ENCODE measurements at places on chromosomes 13 and 19.

DNA sequence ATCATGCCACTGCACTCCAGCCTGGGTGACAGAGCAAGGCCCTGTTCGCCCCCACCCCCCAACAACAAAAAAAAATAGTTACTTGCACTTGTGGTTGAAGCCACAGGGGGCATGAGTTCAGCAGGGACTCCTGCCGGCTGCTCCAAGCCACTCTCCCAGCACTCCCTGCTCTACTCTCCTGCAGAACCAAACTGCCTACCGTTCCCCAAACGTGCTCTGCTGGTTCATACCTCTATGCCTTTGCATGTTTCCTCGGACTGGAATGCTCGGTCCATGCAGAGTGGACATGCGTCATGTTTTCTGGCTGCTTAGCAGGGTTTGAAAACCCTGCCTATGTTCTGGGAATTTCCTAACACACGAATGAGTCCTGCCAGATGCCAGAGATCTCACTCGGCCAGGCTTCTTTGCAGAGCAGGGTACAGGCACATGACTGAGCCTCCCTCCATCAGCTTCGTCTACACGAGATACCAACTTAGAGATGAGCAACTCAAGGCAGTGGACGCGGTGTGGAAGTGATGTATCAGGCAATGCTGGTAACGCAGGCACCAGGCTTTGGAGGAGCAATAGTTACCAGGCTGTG is 8.5 kb upstream of the SLC25A15 start:
- peak; percentile 76 for DNase-seq

DNA sequence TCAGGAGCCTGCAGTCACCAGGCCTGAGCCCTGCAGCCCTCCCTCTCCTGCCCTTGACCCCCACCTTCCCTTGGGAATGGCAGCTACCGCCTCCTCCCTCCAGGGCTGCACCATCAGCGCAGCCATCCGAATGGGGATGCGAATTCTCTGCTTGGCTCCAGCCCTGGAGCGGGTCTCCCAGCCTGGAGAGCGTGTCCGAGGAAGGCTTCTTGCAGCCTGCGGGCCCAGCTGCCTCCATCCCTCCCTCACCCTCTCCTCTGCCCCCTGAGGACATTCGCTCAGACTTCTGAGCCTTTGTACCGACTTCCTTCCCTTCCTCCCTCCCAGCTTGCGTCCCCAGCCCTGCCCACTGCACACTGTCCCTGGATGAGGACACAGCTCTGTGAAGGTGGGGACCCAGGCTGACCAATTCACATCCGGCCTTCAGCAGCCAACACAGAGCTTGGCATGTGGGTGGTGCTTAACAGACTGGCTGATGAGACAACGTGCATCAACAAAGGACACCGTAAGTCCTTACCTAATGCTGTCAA is 6.0 kb upstream of the NKPD1 start:
- no peak for DNase-seq

GRCh38 chr19:41449079-41449864 is 6.3 kb downstream of the ERICH4 start:
- DNase-seq, result no peak

DNA sequence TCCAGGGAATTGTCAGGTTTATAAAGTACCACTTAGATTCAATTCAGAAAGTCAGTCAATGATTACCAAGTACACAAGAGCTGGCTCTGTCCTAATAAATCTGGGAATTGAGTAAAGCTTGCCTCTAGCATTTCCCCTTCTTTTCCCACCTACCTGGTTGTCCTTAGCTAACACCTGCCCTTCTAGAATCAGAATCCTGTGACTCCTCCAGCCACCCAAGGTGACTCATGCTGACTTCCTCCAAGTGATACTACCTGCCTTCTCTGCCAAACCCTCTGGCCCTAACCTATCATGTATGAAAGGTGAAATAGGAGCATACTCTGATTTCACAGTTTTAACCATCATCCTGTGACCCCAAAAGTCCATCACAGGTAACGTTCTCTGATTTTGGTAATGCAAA is 151.2 kb downstream of the DIAPH3 start:
- DNase-seq, result no peak

DNA sequence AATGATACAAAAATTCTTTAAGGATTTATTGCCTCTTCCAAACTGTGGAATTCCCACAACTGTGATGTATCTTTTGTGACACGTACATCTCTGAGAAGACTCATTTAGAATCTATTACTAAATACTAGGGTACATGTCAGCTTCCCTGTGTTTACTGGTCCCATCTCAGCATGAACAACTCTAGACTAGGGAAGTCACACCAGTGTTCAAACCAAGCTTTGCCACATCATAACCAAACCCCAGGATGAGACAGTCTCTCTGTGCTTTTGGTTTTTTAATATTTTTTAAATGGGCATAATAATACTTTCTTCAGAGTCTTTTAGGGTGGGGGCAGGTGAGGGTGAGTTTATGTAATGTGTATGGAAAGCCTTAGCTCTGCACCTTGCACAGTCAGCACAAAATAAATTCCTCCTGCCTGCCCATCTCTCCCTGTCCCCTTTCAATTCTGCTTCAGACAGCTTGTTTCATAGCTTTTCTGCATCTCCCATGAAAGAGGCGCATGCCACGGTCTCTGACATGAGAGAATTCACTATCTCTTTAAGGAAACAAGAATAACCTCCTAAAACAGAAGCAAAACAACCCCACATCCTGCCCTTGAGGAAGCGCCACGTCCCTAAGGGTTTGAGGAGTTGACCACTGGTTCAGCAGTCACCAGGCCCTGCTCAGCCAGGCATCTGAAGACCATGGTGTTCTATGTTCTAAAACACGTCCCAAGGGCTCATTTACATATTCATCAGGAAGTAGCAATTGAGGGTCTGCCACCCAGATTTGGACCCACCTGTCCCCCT is 174.5 kb downstream of the USP12 start:
- DNase-seq, result no peak

DNA sequence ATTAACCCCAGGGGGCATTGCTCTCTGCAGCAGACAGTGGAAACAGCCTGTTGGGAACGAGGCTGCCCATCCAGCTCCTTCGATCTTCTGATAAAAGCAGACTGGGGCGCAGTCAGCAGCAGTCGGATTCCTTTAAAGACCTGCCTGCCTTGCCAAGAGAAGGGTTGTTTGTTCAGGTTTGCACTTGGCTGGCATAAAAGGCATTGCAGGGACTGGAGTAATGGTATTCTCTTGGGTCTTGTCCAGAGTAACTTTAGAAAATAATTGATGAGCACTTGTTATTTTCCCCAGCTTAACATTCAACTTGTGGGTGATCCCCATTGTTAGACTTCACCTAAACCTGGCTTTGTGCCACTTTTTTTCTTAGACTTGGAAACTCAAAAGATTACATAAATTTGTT is 67.3 kb upstream of the SLC10A2 start:
- no peak for DNase-seq

DNA sequence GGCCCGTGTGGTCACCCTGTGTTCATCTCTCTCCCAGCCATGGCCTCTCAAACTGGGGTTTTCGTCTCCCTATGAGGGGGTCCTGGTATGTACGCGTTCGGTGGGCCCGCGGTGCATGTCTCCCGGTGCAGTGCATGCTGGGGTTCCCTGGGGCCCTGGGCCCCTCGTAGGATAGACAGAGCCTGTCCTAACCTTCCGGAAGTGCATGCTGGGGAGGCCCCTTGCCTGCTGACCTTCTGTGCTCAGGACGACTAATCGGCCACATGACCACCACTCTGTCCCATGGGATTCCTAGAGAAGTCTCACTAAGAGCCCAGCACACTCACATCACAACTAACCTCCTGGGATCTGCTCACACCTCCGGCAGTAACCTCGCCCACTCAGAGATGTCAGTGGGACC is 4.9 kb upstream of the USE1 start:
- no peak for DNase-seq

DNA sequence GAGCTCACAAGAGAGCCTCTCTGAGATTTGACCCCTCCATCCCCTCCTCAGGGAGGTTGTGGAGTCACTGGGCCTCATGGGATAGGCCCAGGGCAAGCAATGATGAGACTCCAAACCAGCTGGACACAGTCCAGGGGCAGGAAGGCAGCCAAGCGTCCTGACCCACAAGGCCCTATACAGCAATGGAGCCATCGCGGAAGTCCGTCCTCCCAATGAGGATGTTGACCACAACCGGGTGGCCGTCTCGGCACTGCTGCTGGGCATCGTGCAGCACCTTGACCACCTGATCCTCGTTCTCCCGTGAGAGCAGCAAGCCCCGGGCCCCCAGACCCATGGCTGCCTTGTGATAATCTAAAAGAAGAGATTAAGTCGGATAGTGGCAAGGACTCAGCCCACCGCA is 7.9 kb downstream of the SYDE1 start:
- DNase-seq, result no peak

- no peak for DNase-seq
Measured at GRCh38 chr13:113814435-113814821, 49.4 kb downstream of the GAS6 start.

DNA sequence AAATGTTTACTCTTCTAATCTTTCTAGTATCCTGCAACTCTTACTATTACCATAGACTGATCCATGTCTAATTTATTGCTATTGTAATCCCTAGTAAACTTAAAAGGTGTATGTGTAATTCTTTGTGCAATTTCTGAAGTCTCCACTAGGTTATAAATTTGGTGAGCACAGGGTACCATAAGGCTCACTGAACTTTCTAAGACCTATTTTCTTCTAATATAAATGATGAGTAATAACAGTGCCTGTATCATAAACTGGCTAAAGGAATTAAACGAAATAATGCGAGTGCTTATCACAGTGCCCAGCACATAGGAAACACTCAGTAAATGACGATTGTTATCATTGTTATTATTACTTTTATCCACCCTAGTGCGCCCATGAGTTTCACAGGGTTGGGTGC is 119.1 kb downstream of the KLF12 start:
- DNase-seq, result no peak

DNA sequence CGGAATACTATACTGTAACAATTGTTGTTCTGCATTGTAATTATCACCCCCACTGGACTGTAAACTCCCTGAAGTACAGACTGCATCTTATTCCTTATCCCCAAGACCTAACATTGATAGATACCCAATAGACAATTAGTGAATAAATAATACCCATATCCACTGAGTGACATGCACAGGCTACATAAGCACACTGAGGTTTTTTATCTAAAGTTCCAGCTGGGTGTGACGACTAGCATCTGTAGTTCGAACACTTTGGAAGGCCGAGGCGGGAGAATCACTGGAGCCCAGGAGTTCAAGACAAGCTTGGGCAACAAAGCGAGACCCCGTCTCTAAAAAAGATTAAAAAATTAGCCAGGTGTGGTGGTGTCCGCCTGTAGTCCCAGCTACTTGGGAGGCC is 2.5 kb downstream of the KPNA3 start:
- DNase-seq, result no peak

- no peak for DNase-seq
Measured at GRCh38 chr19:49496574-49497008, 357 bp downstream of the RPS11 start.

GRCh38 chr13:76975863-76976262 is 16.0 kb upstream of the CLN5 start:
- no peak for DNase-seq

DNA sequence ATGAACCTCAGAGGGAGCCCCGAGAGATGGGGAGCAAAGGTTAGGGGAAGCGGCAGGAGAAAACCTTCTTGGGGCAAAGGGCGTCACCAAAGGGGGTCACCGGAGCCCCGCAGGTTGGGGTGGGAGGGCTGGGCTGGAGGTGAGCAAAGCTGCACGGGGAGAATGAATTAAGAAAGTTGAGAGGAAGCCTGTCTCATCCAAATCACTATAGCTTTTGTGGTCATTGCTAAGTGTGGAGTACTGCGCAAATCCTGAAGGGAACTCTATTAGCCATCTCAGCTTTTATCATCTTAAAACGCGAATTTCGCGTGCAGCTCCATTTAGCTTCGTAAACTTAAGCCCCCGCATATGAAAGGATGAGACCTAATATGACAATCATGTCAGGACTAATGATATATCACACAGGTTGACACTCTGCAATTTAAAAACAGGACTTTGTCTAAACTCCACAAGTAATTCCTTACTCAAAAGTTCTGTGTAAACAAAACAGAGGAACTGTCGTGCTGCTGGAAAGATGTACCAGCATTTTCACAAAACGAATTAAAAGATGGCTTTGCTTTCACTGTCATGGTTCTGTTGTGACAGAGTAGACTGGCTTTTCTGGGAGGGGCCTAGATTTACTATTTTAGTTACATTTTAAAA is 631 bp downstream of the LACC1 start:
- DNase-seq, result no peak

- DNase-seq, result no peak
Measured at GRCh38 chr19:49368711-49369358, 5.2 kb downstream of the DKKL1 start.

- no peak for DNase-seq
Measured at GRCh38 chr13:30827578-30827925, 78.5 kb upstream of the MEDAG start.

DNA sequence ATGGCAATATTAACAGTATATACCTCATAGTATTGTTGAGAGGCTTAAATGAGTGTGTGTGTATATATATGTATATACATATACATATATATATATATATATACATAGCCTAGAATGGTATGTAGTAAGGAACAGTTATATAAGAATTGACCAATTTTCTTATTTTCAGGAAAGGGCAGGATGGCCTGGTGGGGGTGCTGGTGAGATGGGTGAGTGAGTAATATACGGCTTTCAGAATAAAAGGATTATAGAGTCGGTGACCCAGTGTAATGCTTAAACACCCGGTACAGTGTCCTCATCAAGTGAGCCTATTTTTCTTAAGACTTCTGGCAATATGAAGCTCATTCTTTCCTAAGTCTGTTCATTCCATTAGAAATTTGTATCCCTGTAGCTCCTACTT is 11.7 kb upstream of the FAM216B start:
- DNase-seq, result no peak

GRCh38 chr13:105291987-105292386 is 1243.5 kb downstream of the EFNB2 start:
- no peak for DNase-seq

GRCh38 chr13:21657538-21657937 is 13.3 kb upstream of the FGF9 start:
- DNase-seq, result no peak

DNA sequence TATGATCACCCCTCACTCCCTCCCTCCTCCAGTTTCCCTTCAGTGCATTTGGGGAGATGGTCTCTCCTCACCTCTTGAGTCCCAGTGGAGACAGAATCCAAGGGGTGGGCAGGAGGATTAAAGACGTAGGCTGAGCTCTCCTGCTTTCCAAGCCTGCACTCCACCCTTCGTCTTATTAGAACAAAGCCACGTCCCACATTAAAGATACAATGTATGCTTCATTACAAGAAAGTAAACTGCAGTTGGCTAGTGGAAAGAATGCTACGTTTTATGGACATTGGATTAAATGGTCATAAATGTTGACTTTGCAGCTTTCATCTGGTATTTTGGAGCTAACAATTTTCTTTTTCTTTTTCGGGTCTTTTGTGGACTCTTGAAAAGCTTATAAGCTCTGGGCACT is 1.5 kb upstream of the KLK11 start:
- no peak for DNase-seq

DNA sequence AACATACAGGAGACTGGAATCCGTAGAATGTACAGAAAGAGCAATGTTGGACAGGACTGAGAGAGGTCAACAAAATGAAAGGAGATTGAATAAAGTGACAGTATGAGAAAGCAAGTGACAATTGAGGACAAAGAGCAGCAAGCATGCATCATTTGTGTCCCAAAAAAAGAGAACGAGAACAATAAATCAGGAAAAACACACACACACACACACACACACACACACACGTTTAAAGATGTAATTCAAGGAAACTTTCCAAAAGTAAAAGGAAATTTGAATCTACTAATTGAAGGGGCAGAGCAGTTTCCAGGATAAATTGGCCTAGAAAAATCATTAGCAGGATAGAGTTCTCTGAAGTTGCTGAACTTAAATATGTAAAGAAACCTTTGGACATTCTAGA is 16.9 kb downstream of the DPY19L3 start:
- no peak for DNase-seq

GRCh38 chr13:23771552-23771951 is 117.6 kb downstream of the MIPEP start:
- DNase-seq, result no peak

GRCh38 chr13:32707471-32707870 is 121.2 kb downstream of the PDS5B start:
- no peak for DNase-seq
